ENCODE measurements at places on chromosomes 12 and 14.

DNA sequence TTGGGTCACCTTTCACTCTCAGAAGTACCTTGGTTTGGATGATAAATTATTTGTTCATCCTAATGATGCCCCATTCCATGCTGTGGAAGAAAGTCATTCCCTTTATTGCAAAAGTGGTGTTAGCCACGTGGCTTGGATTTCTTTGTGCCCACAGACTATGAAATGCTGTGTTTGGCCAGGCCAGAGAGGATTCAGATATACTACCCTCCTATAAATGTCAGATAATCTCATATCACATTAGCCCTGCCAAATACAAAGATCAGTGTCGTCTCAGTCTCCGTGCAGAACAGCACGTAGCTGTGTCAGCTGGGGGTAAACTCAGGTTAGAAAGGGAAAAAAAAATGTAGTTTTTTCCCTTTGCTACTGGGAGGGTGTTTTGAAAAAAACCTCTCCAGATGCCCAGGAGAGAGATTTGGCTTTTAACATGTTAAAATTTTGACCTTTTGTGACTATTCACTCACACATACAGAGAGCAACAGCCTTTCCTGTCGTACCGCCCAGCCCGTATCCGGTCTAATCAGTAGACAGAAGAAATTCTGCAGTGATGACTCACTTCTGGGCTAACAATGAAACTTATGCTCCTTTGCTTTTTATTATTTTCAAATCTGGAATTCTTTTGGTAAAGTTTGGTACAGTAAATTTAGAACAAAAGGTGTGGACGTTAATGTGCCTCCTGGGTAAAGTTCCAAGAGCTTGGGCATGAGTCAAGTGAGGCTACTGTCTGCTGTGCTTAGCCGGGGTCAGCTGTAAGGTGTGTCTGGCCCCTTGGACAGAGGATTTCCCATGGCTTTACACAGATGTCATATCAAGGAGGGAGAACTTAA, 8.5 kb upstream of the PTPRB start:
- DNase-seq: peak; percentile 77

DNA sequence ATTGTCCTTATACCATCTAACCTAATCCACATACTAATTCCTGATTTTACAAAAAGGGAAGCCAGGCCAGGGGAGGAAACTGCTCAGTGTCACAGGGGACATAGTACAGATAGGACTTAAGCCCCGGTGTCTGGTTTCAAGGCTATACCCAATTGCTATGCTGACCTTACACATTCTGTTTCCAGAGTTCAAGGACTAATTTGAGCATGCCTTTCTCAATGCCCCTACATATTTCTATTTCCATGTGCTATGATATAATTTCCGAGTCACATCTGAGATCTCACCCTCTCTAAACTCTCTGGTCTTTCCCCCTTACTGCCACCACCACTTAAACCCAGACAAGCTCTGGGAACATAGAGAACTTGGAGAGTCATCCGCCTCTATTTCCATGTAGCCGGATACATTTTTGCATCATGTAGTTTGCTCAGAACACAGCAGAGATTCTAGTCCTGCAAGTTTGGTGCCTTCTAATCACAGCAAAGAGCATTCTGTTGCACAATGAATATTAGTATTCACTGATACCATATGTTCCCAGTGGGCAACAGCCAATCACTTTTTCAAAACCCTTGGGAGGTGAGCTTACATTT, 34.2 kb downstream of the PPM1H start:
- DNase-seq: peak; percentile 30

DNA sequence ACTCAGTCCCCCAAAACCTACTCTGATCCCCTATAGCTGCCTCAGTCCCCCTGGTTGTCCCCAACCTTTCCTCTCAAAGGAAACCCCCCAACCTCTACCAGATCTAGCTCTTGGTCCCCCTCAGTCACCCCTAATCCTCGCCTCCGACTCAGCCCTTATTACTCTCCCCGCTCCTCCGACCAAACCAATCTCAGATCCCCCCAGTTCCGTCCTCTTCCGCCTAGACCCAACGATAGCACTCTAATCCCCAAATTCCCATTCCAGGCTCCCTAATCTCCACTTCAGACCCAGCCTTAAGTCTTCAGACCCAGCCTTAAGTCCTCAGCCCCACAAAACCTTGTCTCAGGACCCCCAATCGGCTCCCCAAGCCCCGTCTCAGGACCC, 612 bp downstream of the VPS37B start:
- no peak for DNase-seq

- peak; percentile 95 for DNase-seq
Observed at GRCh38 chr14:55102141-55102621, 26.9 kb upstream of the LGALS3 start.

Measured in amniotic epithelial cell (primary cell).